Smooth muscle cell of the coronary artery (primary cell): ENCODE measurements at places on chromosomes 12 and 14. TPM values are rescaled to one million over a fixed set of nuclear protein-coding genes. Genes with fewer than 3 reads are reported as not detected.

Gene A2ML1
- under 0.01 TPM in 1 of 2 replicates, not detected in the other for total RNA-seq

Gene TDRD9
- total RNA-seq = 0.30 and 4.1 TPM in 2 replicates

Gene NEUROD4
- not detected in 2 replicates for total RNA-seq

Gene ANO2
- 0.82 TPM in 1 of 2 replicates, not detected in the other for total RNA-seq

Gene KCNJ8
- 7.1 and 8.9 TPM in 2 replicates for total RNA-seq
